ENCODE measurements at places on chromosomes 5 and 9. TPM values are rescaled to one million over a fixed set of nuclear protein-coding genes. Genes with fewer than 3 reads are reported as not detected.

- no peak for DNase-seq
Measured at GRCh38 chr5:97750576-97750975, 567.5 kb upstream of the RIOK2 start.

DNA sequence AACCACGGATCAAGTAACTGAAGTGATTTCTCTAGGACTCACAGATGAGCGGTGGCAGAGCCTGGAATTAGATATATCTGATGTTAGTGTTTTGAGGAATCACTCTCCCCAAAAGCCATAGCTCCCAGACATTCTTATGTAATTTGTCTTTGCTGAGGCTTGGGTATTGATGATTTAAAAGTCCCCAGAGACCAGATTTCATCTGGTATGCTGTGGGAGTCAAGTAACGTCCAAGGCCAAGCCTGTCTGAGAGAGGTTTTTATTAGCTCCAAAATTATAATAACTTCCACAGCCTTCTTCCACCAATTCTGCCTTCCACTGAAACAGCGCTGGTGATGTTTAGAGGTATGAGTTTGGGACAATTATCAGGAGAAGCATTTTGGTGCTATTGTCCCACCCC, 21.3 kb upstream of the KCNIP1 start:
- DNase-seq = no peak

DNA sequence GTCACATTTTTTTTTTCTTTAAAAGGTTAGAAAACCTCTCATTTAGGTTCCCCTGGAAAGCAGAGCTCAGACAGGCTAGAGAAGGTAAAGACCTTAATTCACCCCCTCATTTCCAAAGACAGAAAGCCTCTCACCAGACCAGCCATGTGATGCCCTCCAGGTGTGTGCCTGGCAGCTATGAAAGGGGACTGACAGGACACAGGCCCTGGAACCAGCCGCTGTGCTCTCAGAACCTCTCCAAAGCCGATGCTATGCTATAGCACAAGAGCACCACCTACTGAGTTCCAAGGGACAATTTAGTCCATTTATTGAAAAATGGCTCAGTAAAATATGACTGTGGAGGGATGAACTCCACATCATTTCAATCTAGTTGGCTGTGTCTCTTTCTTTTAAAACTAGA, 48.8 kb downstream of the FANCC start:
- no peak for DNase-seq

- no peak for DNase-seq
Measured at GRCh38 chr5:171709930-171710329, 75.7 kb upstream of the SMIM23 start.

DNA sequence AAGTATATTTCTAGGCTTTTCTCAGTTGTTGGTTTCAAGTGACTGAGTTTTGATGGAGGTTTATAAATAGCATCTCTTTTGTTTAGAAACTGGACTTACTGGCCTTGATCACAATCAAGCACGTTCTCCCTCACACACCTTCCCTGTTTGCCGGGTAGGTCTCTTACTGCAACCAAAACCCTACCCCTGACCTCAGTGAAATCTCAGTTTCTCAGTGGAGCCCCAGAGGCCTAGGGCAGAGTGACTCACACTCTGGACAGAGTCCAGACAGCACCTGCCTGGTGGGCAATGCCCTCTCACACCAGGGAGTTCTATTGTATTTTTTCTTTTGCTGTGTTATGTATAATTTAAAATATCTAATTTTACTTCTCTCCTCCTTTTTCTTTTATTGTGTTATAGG, 48.4 kb upstream of the EPB41L4B start:
- DNase-seq = no peak

- no peak for DNase-seq
Measured at GRCh38 chr9:126756876-126757415, 47.9 kb upstream of the ZBTB43 start.

GRCh38 chr5:135398160-135398854, 724 bp downstream of the MACROH2A1 start:
- peak; percentile 75 for DNase-seq

DNA sequence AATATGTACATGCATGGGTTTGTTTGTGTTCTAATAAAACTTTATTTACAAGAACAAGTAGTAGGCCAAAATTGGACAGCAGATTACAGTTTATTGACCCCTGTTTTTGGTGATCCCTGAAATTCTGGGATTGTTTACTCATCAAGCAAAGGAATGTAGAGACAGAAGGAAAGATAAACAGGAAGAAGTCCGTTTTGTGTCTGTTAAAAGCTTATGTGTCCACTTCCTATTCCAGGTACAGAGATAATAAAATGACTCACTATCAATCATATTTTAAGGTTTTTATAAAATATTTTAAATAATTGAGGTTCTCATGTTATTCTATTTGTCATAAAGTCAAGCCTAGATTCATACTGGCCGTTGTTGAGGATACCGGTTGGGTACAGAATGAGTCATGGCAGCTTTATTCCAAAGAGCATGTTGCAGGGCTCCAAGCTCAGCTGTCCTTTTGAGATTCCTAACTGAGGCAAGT, 214.9 kb upstream of the DAB2 start:
- no peak for DNase-seq

- no peak for DNase-seq
Measured at GRCh38 chr9:125522328-125522725, 184.7 kb downstream of the MAPKAP1 start.

- DNase-seq = no peak
Measured at GRCh38 chr9:101848485-101848919, 110.1 kb upstream of the GRIN3A start.

DNA sequence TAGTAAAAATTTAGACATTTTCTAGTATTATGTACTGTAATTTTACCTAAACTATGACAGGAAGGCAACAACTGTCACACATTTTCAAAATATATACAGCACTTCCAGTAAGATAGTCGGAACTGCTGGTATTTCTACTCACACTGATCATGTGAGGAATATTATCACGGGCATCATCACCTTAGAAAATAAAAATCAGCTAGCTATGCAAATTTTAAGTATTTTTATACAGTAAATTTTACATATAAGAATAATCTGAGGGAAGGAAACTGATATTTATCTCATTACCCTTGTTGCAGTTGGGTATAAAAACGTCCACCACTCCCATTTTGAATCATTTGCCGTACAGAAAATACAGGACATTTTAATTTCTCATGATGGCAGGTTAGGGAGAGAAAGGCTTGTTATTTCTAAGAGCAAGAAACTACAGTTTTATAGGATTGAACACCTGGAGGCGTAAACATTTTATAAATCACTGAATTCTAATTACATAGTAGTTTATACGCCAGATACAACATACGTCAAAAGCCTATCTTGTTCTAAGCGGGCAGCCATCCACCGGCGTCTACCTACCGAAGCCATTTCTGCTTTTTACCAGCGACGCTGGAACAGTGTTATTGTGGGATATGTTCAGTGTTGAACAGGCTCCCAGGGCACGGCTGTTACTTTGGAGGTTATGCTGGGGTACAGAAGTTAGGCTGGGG, 729 bp upstream of the TNPO1 start:
- no peak for DNase-seq

GRCh38 chr9:5813824-5814223, 19.1 kb downstream of the ERMP1 start:
- DNase-seq = no peak

DNA sequence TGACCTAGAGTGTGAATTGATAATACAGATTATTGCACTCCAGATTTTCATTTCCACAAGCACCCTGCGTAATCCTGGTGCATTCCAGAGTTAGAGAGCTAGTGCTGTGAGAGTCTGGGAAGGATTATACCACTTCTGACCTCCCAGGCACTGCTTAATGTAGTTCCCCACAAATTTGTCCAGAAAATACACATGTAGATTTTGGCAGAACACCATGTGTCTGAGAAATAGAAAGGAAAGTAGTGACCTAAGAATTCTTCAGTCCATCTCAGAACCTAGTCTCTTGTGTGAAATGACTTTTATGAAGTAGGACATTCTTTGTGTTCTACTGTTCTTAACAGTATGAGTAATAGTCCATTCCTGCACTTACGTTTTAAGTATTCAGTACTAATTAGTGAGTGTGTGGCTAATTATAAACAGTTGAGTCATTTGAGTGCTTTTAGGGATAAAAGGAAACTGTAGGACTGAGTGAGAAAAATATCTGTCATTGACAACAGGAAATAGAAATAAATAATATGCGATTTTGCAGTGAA, 27.8 kb upstream of the PTPDC1 start:
- DNase-seq = no peak

DNA sequence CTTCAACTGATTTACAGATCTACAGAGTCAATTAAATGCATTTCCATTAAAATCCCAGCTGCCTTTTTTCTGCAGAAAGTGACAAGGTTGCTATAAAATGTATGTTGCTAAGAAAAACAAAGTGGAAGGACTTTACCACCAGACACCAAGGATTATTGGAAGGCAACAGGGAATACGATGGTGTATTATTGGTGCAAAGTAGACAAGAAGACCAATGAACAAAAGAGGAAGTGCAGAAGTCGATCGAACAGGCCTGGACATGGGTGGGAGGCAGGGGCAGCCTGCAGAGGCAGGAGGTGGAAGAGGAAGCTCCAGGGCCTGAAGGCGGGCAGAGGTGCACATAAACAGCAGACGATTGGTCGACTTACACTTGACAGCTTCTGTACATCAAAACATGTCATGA, 10.6 kb upstream of the SLC6A19 start:
- DNase-seq = no peak

DNA sequence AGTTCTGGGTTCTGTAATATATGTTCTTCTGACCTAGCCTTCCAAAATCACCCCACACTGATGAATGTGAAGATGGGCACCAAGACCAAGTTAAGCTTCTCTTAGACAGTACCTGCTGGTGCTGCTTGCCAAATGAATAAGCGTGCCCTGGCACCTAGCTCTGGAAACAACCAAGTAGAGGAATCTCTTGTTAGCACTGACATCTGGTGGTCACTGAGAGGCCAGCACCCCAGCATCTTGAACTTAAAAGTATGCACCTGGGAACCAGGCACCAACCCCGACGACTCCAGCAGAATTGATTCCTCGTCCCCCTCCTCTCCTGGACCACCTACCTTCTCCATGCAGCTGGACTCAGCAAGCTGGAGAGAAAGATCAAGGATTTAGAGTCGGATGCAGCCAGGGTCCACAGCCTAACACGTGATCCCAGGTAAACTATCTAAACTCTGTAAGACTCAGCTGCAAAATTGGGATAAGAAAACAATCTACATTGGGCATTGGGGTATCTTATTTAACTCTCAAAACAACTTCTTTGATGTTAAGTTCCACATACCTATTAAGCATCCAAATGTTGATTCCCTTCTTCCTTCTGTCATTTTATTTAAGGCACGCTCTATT, 89.8 kb downstream of the SLC1A3 start:
- DNase-seq = peak; percentile 73

GRCh38 chr5:179371681-179372680, 26.7 kb upstream of the ADAMTS2 start:
- DNase-seq = no peak

GRCh38 chr9:86075132-86076109, 23.9 kb downstream of the GOLM1 start:
- peak; percentile 60 for DNase-seq

DNA sequence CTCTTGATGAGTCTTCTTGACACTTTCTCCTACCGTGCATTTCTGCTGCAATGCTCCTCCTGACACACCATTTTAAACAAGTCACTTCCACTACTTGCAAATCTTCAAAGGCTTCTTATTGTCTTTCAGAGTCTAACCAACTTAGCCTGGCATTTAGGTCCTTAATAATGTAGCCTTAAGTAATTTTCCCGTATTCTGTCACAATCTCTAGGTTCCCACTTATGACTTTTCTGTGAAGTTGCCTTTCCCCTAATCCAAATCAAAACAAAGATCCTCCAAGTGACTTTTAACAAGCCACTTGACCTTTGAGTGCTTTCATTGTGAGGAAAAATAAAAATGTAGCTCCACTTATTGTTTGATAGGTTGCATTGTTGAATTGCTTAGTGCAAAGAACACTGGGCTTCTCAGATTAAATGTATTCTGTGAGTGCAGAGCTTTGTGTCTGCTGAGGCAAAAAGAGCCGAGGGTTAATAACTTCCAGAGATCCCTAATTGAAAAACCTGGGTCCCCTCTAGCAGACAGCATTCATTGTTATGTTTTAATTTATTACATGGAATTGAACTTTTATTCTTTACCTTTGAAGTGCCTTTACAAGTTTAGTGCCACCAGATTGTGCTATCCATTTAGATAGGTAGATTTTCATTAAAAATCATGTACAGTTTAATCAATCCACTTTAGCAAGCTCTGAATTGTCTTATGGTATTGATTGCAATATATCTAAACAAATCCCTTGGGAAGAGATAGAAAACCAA, 341.7 kb upstream of the TYRP1 start:
- DNase-seq = no peak

GRIN1 gene
- 0.14 TPM for total RNA-seq

MLANA gene
- not detected for total RNA-seq

CNOT8 gene
- total RNA-seq = 78.1 TPM

TAF11L5 gene
- total RNA-seq = not detected

RAB3C gene
- not detected for total RNA-seq

ITK gene
- total RNA-seq = 249 TPM

PLK2 gene
- 3.0 TPM for total RNA-seq

CCNI2 gene
- 4.6 TPM for total RNA-seq

SPINK7 gene
- total RNA-seq = not detected

All from activated CD4-positive, alpha-beta T cell treated with anti-CD3 and anti-CD28 coated beads for 36 hours (primary cell).